ENCODE measurements at places on chromosomes 2 and 18.

DNA sequence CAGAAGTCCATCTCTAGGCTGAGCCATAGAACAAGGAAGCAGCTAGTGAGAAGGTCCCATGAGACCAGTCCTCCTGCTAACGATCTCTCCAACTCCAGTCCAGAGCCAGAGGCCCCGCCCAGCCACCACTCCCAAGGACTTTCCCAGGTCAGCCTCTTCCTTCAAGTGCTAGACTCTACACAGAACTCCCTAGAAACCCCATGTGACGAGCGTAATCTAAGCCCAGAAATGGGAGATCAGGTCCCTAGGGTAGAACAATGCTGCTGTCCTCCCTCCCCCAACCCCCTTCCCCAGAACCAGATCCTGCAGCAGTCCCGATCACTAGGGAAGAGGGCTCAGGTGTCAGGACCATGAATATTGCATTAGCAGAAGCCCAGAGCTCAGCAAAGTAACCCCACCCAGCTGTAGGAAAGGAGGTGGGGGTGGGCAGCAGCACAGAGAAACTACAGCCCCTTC lies 6.9 kb downstream of the DCTN1 start:
- H3K4me1 ChIP-seq, result peaks cover 3% of the 10 kb centered on the region

GRCh38 chr18:13606604-13607254 lies 119.6 kb downstream of the FAM210A start:
- no peaks in the 10 kb centered on the region for H3K27me3 ChIP-seq
- DNase-seq, result no peak
- peaks cover 15% of the 10 kb centered on the region for H3K4me1 ChIP-seq
- H3K27ac ChIP-seq, result no peak overlapping the region
- H3K36me3 ChIP-seq, result no peaks in the 10 kb centered on the region
- no peak overlapping the region for H3K4me3 ChIP-seq

DNA sequence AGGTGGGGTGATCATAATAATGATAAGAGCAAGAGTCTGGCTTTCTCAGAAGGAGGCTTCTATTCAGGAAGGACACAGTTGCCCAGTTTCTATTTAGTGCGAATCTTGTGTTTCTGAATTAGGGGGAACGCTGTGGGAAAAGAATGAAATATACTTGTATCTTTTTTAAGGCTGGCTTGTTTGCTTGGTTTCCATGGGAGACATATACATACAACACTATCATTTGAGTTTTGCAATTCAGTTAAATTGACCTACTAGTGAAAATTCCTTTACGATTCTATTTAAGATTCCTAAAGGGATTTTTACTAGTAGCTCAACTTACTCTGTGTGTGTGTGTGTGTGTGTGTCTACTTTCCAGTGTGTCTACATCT lies 24.7 kb upstream of the ANKRD62 start:
- no peak for DNase-seq
- no peaks in the 10 kb centered on the region for H3K36me3 ChIP-seq
- H3K4me1 ChIP-seq, result no peaks in the 10 kb centered on the region
- no peak overlapping the region for H3K27ac ChIP-seq

- no peak overlapping the region for H3K4me3 ChIP-seq
- H3K4me1 ChIP-seq, result peaks cover 8% of the 10 kb centered on the region
- no peaks in the 10 kb centered on the region for H3K36me3 ChIP-seq
- no peak for DNase-seq
Measured at GRCh38 chr18:24089076-24089475, 49.8 kb upstream of the CABYR start.

DNA sequence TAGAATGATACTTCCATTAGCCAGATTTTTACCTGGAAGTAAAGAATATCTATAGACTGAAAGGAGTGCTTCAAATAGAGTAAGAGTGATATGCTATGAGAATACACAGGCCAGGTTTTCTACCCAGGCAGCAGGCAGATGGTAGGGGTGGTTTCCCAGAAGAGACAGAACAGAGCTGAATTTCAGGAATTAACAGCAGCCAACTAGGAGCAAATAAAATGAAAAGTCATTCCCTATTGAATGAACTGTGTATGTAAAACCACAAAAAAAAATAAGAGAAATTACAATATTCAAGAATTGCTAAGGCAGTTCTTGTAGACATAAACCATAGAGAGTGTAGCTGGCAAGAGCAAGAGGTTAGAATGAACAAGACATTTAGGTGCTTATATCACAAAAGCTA lies 336.8 kb downstream of the KCNJ3 start:
- H3K4me3 ChIP-seq, result no peak overlapping the region
- no peaks in the 10 kb centered on the region for H3K27me3 ChIP-seq
- no peaks in the 10 kb centered on the region for H3K36me3 ChIP-seq
- no peak for DNase-seq

DNA sequence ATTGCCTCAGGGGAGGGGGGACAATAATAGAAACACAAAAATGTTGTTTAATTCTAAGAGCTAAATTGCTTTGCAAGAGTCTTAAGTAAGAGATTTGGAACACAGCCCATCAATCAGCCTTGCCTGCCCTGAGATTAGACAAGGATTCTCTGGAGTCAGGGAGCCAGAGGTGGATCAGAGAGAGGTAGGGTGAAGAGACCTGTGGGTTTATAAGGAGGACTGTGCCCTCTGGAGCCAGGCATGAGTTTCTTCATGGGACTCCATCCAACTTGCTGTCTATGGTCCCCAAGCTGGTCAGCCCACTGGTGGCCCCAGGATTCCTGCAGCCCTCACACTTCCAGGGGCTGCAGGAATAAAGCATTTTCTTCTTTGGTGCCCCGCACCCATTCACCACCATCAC lies 139.3 kb downstream of the ALK start:
- DNase-seq, result no peak
- H3K4me3 ChIP-seq, result no peak overlapping the region
- H3K27ac ChIP-seq, result no peak overlapping the region
- H3K4me1 ChIP-seq, result no peaks in the 10 kb centered on the region

GRCh38 chr2:235848055-235848454 lies 320.1 kb downstream of the GBX2 start:
- H3K36me3 ChIP-seq, result peaks cover 12% of the 10 kb centered on the region
- no peak for DNase-seq
- no peaks in the 10 kb centered on the region for H3K4me1 ChIP-seq
- H3K27ac ChIP-seq, result no peak overlapping the region
- no peak overlapping the region for H3K4me3 ChIP-seq

- no peaks in the 10 kb centered on the region for H3K4me1 ChIP-seq
- no peaks in the 10 kb centered on the region for H3K36me3 ChIP-seq
- H3K4me3 ChIP-seq, result no peak overlapping the region
- no peaks in the 10 kb centered on the region for H3K27me3 ChIP-seq
Measured at GRCh38 chr2:181310967-181311366, 146.2 kb upstream of the ITGA4 start.

DNA sequence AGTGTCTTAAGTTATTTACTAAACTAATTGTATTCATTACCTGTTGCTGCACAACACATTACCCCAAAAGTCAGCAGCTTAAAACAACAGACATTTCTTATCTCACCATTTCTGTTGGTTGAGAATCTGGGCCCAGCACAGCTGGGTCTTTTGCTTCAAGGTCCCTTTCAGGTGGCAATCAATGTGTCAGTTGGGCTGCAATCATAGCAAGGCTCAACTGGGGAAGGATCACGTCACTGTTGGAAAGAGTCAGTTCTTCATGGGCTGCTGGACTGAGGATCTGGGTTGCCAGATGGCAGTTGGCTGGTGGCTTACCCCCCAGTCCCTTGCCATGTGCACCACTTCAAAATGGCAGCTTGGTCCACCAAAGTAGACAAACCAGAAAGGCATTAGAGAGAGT lies 261.2 kb downstream of the SUCLG1 start:
- no peaks in the 10 kb centered on the region for H3K36me3 ChIP-seq
- H3K4me3 ChIP-seq, result no peak overlapping the region

GRCh38 chr2:174120346-174120745 lies 128.0 kb downstream of the OLA1 start:
- no peaks in the 10 kb centered on the region for H3K36me3 ChIP-seq
- H3K27ac ChIP-seq, result no peak overlapping the region
- DNase-seq, result no peak
- H3K4me3 ChIP-seq, result no peak overlapping the region

DNA sequence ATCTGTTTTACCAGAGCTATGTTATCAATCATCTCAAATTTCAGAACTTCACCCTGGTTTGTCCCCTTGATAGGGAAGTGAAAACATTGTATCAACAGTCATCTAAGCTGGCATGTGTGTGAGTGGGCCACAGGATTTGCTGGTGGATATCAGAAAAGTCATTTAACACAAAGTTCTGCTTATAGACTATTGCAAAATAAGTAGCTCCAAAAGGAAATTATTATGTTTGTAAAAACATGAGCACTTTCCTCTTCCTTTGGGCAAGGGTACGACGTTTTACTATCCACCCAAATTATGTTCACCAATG lies 20.7 kb upstream of the COPS8 start:
- no peaks in the 10 kb centered on the region for H3K27me3 ChIP-seq
- H3K4me1 ChIP-seq, result peaks cover 4% of the 10 kb centered on the region
- no peak overlapping the region for H3K4me3 ChIP-seq
- no peak overlapping the region for H3K27ac ChIP-seq
- no peaks in the 10 kb centered on the region for H3K36me3 ChIP-seq

- no peak overlapping the region for H3K27ac ChIP-seq
- H3K4me1 ChIP-seq, result peaks cover 7% of the 10 kb centered on the region
- no peaks in the 10 kb centered on the region for H3K27me3 ChIP-seq
- H3K36me3 ChIP-seq, result no peaks in the 10 kb centered on the region
- H3K4me3 ChIP-seq, result no peak overlapping the region
Measured at GRCh38 chr2:21044694-21045371, 960 bp upstream of the APOB start.

GRCh38 chr2:199388728-199389268 lies 68.9 kb downstream of the SATB2 start:
- no peak overlapping the region for H3K4me3 ChIP-seq
- no peaks in the 10 kb centered on the region for H3K4me1 ChIP-seq

DNA sequence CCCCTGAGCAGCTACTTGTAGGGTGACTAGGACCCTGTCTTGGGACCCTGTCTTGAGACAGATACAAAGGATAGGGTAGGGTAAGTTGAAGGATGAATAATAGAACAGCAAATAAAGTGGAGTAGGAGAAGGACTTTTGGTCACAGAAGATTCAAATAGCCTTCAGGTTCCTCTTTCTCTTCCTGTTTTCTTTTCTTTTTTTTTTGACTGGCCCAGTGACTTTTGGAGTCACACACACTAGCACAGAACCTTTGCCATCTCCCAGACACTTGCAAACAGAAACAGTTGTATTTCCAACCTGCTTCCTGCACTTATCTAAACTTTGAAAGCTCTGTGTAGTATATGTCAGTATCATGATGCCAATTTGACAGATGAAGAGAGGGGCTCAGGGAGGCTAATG lies 108.2 kb downstream of the TDRD15 start:
- H3K4me1 ChIP-seq, result peaks cover 14% of the 10 kb centered on the region
- H3K36me3 ChIP-seq, result no peaks in the 10 kb centered on the region
- no peaks in the 10 kb centered on the region for H3K27me3 ChIP-seq
- DNase-seq, result no peak
- no peak overlapping the region for H3K4me3 ChIP-seq

- no peak overlapping the region for H3K4me3 ChIP-seq
- no peaks in the 10 kb centered on the region for H3K27me3 ChIP-seq
- H3K36me3 ChIP-seq, result no peaks in the 10 kb centered on the region
- H3K4me1 ChIP-seq, result no peaks in the 10 kb centered on the region
- DNase-seq, result no peak
Measured at GRCh38 chr2:219886615-219887014, 259.2 kb downstream of the SLC4A3 start.

- H3K36me3 ChIP-seq, result no peaks in the 10 kb centered on the region
- peaks cover 6% of the 10 kb centered on the region for H3K27me3 ChIP-seq
- H3K27ac ChIP-seq, result no peak overlapping the region
- DNase-seq, result no peak
Measured at GRCh38 chr2:88824951-88825350, 133.5 kb downstream of the RPIA start.

DNA sequence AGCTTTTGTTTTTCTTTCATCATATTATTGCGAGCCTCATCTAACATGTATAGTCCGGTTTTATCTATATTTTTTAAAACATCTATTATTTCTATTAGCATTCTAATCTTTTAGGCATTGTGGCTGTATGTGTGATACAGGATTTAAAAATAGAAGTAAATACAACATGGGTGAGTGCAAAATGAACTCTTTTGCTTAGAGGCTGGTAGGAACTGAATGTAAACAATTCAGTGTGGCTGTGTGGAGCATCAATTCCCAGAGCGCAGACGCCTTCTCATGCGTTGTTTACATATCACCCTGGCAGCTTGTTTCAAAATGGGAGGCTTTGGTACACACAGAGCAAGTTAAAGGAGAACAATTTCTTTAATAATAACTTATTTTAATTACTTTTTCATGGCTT lies 836 bp downstream of the DTNA start:
- H3K27ac ChIP-seq, result peak overlapping the region; percentile 75
- H3K27me3 ChIP-seq, result no peaks in the 10 kb centered on the region
- peak overlapping the region; percentile 19 for H3K4me3 ChIP-seq
- DNase-seq, result no peak
- H3K36me3 ChIP-seq, result no peaks in the 10 kb centered on the region

GRCh38 chr2:159591221-159591620 lies 25.1 kb downstream of the BAZ2B start:
- H3K36me3 ChIP-seq, result no peaks in the 10 kb centered on the region
- no peak for DNase-seq
- no peak overlapping the region for H3K27ac ChIP-seq
- no peak overlapping the region for H3K4me3 ChIP-seq
- no peaks in the 10 kb centered on the region for H3K4me1 ChIP-seq
- H3K27me3 ChIP-seq, result no peaks in the 10 kb centered on the region

DNA sequence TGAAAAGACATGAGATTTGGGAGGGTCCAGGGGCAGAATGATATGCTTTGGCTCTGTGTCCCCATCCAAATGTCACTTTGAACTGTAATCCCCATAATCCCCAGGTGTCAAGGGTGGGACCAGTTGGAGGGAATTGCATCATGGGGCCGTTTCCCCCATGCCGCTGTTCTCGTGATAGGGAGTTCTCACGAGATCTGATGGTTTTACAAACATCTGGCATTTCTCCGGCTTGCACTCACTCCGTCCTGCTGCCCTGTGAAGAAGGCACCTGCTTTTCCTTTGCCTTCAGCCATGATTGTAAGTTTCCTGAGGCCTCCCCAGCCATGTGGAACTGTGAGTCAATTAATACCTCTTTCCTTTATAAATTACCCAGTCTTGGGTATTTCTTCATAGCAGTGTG lies 51.4 kb downstream of the LPIN1 start:
- no peak overlapping the region for H3K4me3 ChIP-seq
- no peak overlapping the region for H3K27ac ChIP-seq
- no peak for DNase-seq

GRCh38 chr2:239583171-239583878 lies 182.5 kb upstream of the HDAC4 start:
- DNase-seq, result no peak
- no peak overlapping the region for H3K27ac ChIP-seq
- H3K36me3 ChIP-seq, result no peaks in the 10 kb centered on the region
- H3K4me3 ChIP-seq, result no peak overlapping the region
- H3K4me1 ChIP-seq, result no peaks in the 10 kb centered on the region

DNA sequence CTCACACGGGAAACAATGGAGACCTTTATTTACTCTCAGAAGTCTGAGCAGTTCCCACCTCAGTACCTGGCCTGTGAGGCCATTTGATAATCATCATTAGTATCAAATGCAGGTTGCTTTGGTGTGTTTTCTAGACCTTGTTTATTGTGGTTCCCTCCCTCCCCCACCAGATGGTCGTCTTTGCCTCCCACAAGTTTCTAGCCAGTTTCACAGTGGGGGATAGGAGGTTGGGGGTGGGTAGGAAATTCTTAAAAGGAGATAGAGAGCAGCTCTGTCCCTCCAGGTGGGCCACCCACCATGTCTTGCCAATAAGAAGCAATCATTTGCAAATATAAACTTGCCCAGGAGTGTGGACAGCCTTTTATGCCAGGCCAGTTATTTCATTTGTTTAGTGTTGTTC lies 31.3 kb downstream of the SETBP1 start:
- no peak overlapping the region for H3K27ac ChIP-seq
- H3K27me3 ChIP-seq, result no peaks in the 10 kb centered on the region
- no peak overlapping the region for H3K4me3 ChIP-seq
- H3K36me3 ChIP-seq, result no peaks in the 10 kb centered on the region
- peaks cover 15% of the 10 kb centered on the region for H3K4me1 ChIP-seq
- no peak for DNase-seq

Measured in tibial nerve (tissue), 4 donors.